Tibial artery (tissue), 4 donors: ENCODE measurements at places on chromosomes 13 and 19.
A peak's percentile ranks its signal among the peaks of the same experiment; 100 is the strongest.

- DNase-seq = no peak
- no peaks in the 10 kb centered on the region for H3K36me3 ChIP-seq
- no peaks in the 10 kb centered on the region for H3K27me3 ChIP-seq
- no peak overlapping the region for H3K4me3 ChIP-seq
- H3K27ac ChIP-seq = no peak overlapping the region
Measured at GRCh38 chr13:32627793-32628192, 41.5 kb downstream of the PDS5B start.

GRCh38 chr13:111359237-111359915 lies 38.9 kb downstream of the TEX29 start:
- H3K4me1 ChIP-seq = no peaks in the 10 kb centered on the region
- no peaks in the 10 kb centered on the region for H3K27me3 ChIP-seq
- H3K27ac ChIP-seq = no peak overlapping the region
- DNase-seq = no peak
- no peak overlapping the region for H3K4me3 ChIP-seq

- no peaks in the 10 kb centered on the region for H3K27me3 ChIP-seq
- no peak overlapping the region for H3K4me3 ChIP-seq
- no peaks in the 10 kb centered on the region for H3K4me1 ChIP-seq
- no peak overlapping the region for H3K27ac ChIP-seq
Measured at GRCh38 chr13:103386341-103386740, 320.1 kb upstream of the SLC10A2 start.

DNA sequence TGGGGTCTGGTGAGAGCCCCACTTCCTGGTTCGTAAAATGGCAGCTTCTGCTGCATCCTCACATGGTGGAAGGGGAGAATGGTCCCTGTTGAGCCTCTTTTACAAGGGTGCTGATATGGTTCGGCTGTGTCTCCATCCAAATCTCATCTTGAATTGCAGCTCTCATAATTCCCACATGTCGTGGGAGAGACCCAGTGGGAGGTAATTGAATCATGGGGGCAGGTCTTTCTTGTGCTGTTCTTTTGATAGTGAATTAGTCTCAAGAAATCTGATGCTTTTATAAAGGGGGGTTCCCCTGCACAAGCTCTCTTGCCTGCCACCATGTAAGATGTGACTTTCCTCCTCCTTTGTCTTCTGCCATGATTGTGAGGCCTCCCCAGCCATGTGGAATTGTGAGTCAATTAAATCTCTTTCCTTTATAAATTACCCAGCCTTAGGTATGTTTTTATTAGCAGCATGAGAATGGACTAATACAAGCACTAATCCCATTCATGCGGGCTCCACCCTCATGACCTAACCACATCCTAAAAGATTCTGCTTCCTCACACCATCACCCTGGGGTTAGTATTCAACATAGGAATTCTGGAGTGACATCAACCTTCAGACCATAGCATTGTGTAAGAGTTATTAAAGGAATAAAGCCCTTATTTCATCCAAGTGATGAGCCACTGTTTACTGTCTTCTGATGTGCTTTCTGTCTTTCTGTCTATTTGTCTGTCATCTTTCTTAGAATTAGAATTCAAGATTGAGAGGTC lies 159.0 kb upstream of the IRS2 start:
- no peak for DNase-seq
- no peak overlapping the region for H3K4me3 ChIP-seq
- H3K27me3 ChIP-seq = no peaks in the 10 kb centered on the region
- H3K4me1 ChIP-seq = no peaks in the 10 kb centered on the region

GRCh38 chr13:52447354-52447753 lies 3.1 kb downstream of the VPS36 start:
- H3K4me3 ChIP-seq = no peak overlapping the region
- no peak overlapping the region for H3K27ac ChIP-seq
- no peak for DNase-seq
- peaks cover 29% of the 10 kb centered on the region for H3K4me1 ChIP-seq
- H3K27me3 ChIP-seq = no peaks in the 10 kb centered on the region

GRCh38 chr19:18969931-18970659 lies 29.1 kb upstream of the HOMER3 start:
- no peak overlapping the region for H3K4me3 ChIP-seq
- H3K27me3 ChIP-seq = no peaks in the 10 kb centered on the region
- no peak for DNase-seq
- H3K36me3 ChIP-seq = no peaks in the 10 kb centered on the region

DNA sequence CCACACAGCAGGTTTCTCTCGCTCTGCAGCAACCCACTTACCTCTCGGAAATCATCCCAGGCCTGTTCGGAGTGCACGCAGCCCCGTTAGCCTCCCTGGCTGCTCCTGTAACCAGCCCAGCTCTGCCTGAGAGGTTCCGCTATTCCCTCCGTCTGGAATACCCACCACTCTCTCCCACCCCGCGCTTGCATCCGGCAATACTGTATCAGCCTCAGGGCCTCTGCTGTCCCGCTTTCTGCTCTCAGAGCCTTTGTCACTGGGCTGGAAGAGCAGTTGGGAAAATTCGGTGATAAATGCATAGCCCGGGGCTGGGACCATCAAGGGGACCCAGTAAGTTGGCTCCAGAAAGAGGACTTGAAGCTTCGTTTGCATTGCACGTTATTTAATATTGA lies 759 bp upstream of the TLE6 start:
- H3K4me1 ChIP-seq = peaks cover 6% of the 10 kb centered on the region
- H3K27me3 ChIP-seq = no peaks in the 10 kb centered on the region
- no peaks in the 10 kb centered on the region for H3K36me3 ChIP-seq
- H3K27ac ChIP-seq = no peak overlapping the region

- H3K27me3 ChIP-seq = peaks cover 42% of the 10 kb centered on the region
- H3K4me1 ChIP-seq = peaks cover 5% of the 10 kb centered on the region
- no peak overlapping the region for H3K4me3 ChIP-seq
- peaks cover 16% of the 10 kb centered on the region for H3K36me3 ChIP-seq
- no peak overlapping the region for H3K27ac ChIP-seq
- no peak for DNase-seq
Measured at GRCh38 chr19:42003506-42004294, 9.7 kb upstream of the ATP1A3 start.

DNA sequence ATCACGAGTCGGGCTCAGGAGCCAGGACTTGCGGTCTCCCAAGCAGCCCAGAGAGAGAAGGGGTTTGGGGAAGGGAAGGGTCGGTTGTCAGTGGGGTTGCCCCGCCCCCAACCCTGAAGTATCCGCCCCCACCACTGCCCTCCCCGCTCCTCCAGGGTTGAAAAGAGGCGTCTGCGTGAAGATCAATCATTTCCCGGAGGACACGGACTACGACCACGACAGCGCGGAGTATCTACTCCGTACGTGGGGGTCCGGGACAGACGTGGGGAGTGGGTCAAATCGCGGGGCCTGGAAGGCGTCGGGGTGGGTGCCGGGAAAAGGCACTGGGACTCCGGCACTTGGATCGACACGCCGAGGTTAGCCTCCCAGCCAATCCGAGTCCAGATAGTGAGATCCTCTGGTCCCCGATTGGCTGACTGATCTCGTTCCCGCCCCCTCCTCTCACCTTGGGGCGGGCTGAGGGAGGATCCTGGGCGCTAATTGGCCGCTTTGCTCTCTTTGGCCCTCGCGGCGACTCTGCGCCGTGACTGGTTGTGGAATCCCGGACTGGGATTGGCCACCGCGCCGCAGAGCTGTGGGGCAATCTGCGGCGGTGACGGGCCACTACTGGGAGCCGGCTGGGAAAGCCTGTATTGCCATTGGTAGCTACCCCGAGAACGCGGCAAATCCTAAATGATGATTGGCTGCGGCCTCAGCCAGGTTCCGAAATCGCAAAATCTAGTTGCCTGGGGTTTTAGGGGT lies 13.3 kb upstream of the CACNG6 start:
- H3K27me3 ChIP-seq = peaks cover 81% of the 10 kb centered on the region
- no peak for DNase-seq
- H3K27ac ChIP-seq = no peak overlapping the region
- no peaks in the 10 kb centered on the region for H3K36me3 ChIP-seq

DNA sequence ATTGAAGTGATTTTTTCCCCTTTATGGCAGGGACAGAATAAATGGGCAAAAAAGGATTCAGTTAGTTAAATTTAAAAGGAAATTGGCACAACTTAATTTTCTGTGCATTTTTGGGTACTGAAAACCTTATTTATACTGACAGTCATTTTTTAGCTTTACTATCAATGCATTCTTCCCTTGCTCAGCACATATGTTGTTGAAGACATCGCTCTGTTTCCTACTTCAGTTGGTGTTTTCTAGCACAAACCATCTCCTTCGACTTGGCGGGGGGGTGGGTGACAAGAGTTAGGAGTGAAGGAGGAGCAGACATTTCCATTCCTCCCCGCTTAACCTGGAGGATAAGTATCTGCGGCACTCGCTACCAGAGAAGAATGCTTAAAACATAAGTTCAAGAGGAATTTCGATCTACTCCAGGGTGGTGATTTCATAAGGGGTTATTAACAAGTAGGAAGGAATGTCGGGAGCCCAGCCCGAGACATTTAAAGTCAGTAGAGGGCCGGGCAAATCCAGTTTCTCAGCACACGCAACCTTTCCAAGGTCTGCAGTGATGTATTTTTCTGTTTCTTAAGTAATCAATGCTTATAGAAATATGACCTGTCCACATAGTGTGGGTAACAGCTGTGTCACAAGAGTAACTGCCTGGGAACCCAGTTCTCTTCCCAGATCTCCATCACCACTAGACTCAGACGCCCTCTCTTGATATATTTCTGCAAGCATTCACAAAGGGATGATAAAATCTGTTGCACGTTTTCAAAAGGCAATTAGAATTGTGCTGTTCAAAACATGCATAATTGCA lies 525.8 kb downstream of the MYO16 start:
- peak overlapping the region; percentile 22 for H3K4me3 ChIP-seq
- H3K4me1 ChIP-seq = peaks cover 48% of the 10 kb centered on the region
- no peaks in the 10 kb centered on the region for H3K36me3 ChIP-seq
- no peaks in the 10 kb centered on the region for H3K27me3 ChIP-seq

GRCh38 chr19:15836330-15837220 lies 21.1 kb upstream of the OR10H1 start:
- peak; percentile 98 for DNase-seq
- peaks cover 15% of the 10 kb centered on the region for H3K4me1 ChIP-seq
- peak overlapping the region; percentile 63 for H3K4me3 ChIP-seq
- H3K36me3 ChIP-seq = no peaks in the 10 kb centered on the region

DNA sequence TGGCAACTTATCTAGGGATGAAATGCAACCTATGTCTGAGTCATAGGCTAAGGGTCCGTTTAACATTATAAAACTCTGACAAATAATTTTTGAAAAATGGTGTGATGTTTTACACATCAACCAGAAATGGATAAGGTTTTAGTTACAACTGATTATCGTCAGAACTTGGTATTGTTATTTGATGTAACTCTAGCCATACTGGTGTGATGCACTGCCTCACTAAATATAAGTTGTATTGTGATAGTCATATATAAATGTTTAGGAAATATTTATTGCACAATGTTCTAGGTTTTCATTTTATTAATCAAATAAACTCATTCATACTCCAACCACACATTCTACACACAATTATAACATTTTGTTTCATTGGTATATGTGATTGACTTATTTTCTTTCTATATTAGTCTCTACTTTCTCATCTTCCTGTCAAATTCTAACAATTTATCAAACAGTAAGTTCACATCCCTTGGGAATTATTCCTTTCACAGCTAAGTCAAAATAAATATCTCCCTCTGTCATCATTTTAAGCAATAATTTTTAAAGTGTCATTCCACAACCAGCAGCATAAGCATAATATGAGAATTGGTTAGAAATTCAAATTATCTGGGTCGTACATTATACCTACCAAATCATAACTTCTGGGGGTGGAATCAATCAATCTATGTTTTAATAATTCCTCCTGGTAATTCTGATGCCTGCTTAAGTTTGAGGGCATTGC lies 873.9 kb downstream of the SLITRK1 start:
- peaks cover 30% of the 10 kb centered on the region for H3K4me1 ChIP-seq
- no peak overlapping the region for H3K27ac ChIP-seq
- DNase-seq = no peak
- H3K4me3 ChIP-seq = no peak overlapping the region

DNA sequence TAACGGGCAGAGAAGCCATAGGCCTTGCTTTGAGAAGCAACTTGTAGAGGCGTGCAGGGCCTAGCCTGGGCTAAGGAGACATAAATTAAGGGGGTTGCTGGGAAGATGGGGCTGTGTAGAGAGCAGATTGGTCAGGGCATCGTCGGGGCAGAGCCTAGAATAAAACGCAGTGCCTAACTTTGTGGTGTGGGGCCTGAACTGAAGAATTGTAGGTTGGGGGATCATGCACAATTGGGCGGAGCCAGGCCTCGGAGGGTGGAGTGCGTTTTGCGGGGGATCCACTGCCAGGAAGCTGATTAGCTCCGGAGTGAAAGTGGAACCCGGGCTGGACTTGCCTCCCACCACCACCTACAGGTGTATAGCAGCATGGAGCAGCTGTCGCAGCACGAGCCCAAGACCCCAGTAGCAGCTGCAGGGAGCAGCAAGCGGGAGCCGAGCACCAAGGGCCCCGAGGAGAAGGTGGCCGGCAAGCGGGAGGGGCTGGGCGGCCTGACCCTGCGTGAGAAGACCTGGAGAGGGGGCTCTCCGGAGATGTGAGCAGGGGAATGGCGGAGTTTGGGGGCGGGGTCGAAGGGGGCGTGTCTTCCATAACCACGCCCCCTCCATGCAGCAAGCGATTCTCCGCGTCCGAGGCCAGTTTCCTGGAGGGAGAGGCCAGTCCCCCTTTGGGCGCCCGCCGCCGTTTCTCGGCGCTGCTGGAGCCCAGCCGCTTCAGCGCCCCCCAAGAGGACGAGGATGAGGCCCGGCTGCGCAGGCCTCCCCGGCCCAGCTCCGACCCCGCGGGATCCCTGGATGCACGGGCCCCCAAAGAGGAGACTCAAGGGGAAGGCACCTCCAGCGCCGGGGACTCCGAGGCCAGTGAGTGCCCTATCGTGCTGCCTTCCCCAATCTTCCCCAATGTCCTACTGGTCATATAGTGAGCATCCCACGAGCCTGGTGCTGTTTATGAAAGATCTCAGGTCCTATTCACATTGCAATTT lies 13.8 kb downstream of the DNASE2 start:
- H3K4me1 ChIP-seq = peaks cover 7% of the 10 kb centered on the region
- H3K36me3 ChIP-seq = no peaks in the 10 kb centered on the region
- peak overlapping the region; percentile 13 for H3K4me3 ChIP-seq
- DNase-seq = no peak
- H3K27me3 ChIP-seq = peaks cover 39% of the 10 kb centered on the region

DNA sequence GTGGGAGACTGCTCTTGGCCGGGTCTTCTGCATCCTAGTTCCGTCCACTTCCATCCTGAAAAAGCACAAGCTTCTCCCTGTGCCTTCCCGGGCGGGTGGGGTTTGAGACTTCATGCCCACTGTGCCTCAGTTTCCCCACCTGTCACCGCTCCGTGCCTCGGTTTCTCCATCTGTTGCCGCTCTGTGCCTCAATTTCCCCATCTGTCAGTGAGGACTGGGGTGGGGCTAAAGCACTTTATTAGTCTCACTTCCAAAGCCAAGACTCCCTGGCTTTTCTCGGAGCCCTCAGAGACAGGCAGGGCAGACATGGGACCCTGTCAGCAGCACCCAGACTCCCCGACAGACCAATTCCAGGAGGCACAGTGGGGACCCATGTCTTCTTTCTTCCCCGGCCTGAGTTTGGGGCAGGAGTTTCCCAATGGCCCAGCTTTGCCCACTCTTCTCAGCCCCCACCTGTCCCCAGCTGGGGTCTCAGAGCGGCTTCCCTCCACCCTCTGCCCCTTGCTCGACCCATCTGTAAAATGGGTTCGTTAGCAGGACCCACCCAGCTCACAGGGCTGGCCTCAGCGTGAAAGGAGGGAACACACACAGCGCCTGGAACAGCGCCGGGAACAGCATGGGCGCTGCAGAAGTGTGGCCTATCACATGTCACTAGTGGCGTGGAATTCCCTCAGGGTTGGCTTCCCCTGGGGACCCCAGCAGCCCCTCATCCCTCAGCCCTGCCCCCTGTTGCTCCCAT lies 4.6 kb upstream of the PEAK3 start:
- H3K27me3 ChIP-seq = no peaks in the 10 kb centered on the region
- H3K4me1 ChIP-seq = peaks cover 34% of the 10 kb centered on the region
- H3K36me3 ChIP-seq = peaks cover 5% of the 10 kb centered on the region
- no peak for DNase-seq
- no peak overlapping the region for H3K27ac ChIP-seq
